Stimulated activated CD4-positive, alpha-beta T cell treated with anti-CD3 and anti-CD28 coated beads, Interleukin-15, amount 100 ng/mL, for 1 hour (primary cell): ENCODE measurements at places on chromosomes 3 and 15.

DNA sequence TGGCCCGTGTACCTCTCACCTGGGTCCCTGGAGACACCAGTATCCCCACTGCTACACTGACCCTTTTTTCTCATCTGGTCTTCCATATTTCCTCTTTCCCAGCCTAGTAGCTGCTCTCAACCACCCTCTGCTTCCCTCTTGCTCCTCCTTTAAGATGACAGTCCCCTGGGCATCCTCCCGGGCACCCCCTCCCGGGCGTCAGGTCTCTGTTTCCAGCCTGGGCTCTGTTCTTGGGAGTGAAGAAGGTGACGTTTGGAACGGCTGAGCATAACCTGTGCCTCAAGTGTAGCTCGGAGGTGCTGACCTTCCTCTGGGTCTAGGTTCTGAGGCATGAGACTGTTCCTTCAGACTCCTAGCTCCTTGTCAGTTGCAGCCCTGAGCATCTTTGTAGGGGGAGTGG lies 101.2 kb downstream of the VGLL4 start:
- DNase-seq = no peak

GRCh38 chr3:16186086-16186485 lies 11.6 kb downstream of the GALNT15 start:
- DNase-seq = no peak

GRCh38 chr15:40108061-40108854 lies 421 bp downstream of the BMF start:
- no peak for DNase-seq

DNA sequence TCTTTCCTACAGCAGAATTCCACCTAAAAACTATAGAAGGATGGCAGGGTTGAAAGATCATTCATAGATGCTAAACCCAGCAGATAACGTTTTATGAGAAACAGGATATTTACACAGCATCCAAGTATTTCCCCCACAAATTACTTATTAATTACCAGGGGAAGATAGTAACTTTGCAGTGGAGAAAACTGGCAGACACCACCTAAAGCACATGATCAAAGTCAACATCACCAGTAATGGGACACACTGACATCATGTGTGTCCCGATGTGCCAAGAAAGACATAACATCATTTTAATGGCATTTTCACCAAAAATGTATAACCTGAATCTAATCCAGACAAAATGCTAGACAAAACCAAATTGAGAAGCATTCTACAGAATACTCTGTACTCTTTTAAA lies 220.4 kb upstream of the THBS1 start:
- no peak for DNase-seq

- DNase-seq = no peak
Measured at GRCh38 chr15:25670025-25670554, 193.0 kb downstream of the ATP10A start.
